Right lobe of liver (tissue), 6 donors: ENCODE measurements at places on chromosomes 1 and 21.

GRCh38 chr1:111208921-111209320, 8.5 kb upstream of the DENND2D start:
- DNase-seq = no peak

- DNase-seq = no peak
Observed at GRCh38 chr1:241999026-241999425, at the start of gene MAP1LC3C. Gene MAP1LC3C, minus strand, starts transcription at chr1:241999098. Its CDS starts 90 bp downstream, at chr1:241999008.

GRCh38 chr1:245084551-245084950, 70.2 kb upstream of the KIF26B start:
- no peak for DNase-seq

DNA sequence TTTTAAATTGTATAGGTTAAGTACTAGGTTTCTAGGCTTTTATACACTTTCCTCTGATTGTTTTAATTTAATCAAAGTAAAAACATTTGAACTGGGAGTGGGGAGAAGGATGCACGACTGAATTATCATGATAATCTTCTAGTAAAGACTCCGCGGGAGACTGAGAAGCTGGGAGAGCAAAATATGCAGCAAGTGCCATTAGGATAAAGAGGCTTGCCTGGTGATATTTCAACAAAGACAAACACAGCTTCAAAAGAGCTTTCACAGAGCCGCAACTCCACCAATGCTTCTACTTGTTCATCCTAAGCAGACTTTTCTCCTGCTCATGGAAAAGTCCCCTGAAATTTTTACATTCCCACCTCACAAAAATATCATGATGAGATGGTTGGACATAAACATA, 239.0 kb upstream of the PTBP2 start:
- no peak for DNase-seq

DNA sequence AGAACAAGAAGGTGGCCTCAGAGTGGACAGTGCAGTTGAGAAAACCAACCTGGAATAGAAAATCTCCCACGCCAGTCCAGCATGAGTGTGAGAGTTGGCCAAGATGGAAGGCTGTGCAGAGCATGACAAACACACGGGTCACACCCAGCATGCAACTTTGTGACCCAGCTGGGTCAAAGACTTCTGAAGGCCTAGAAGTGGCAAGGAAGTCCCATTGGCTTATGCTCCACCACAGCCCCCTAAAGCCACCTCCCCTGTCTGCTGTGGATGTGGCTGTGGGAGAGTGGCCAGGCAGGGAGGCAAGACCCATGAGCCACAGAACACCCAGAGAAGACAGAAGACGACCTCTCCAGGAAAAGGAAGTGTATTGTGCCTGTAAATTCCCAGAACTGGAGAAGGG, 13.6 kb downstream of the BATF3 start:
- DNase-seq = no peak

DNA sequence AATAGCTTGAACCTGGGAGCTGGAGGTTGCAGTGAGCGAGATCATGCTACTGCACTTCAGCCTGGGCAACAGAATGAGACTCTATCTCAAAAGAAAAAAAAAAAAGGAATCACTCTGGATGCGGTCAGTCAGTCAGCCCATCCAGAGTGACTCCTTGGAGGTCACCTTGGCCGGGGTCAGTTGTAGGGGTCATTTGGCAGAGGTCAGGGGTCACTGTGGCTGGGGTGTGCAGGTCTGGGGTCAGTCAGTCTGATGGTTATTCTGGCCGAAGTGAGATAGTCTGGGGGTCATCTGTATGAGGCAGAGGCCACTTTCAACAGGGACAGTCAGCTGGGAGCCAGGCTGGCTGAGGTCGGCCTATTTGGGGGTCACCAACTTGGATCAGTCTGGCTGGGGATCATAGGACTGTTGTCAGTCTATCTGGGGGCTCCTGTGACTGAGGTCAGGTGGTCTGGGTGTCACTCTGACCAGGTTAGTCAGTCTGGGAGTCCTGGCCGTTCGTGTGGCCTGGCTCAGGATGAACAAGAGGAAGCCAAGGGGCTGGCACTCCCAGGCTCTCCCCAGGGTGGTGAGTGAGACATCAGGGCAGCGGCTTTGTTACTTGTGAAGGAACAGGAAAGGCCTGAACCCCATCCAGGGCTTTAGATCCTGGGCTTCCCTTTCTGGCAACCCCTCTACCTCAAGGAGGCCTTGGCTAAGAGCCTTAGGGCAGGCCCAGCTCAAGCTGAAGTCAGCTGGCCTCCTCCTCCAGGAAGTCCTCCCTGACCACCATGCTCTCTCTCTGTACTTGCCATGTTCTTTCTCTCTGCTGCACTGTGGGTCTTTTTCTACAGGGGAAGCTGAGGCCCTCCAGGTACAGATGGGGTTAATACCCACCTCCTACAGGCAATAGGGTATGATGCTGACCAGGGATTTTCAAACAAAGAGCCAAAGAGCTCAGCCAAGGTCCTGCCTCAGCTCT, 15.1 kb downstream of the PTPRU start:
- no peak for DNase-seq

DNA sequence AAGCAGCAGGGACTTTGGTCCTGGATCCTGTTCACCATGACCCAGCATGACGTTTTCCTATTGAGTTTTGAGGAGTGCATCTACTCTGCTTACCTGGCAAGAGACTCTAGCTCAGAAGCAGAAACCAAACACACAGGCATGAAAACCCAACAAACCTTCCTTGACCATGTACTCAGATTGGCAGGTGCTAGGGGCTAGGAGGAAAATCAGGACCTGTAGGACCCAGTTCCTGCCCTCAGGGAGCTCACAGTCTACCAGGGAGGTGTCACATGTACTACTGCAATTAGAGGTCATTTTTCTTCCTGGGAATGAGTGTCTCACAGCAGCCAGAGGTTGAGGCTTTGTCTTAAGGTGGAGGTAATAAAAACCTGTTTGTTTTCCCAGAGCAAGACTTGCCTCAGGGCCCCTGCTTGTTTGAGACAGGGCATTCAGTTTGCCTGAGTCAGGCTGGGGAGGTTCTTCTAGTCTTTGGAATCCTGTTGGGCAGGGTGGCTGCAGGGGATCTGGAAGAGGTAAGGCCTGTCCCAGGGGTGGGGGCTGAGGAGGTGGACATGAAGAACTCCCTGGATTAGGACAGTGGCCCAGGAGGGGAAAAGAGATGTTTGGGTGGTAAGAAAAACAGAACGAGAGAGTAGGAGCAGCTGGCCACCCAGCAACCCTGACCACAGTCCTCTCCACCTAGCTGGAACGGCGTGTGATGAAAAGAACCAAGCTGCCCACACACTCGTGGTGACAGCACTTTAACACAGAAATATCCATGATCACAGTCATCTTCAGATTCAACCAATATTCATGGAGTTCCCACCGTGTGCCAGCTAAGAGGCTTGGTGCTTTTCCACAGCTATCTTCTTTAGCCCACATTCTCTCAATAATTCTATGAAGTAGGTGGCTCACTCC, 30.8 kb downstream of the IER5 start:
- no peak for DNase-seq

GRCh38 chr1:44086692-44087474, 31.7 kb upstream of the KLF17 start:
- DNase-seq = no peak

GRCh38 chr1:242426271-242426905, 98.1 kb downstream of the PLD5 start:
- DNase-seq = no peak

DNA sequence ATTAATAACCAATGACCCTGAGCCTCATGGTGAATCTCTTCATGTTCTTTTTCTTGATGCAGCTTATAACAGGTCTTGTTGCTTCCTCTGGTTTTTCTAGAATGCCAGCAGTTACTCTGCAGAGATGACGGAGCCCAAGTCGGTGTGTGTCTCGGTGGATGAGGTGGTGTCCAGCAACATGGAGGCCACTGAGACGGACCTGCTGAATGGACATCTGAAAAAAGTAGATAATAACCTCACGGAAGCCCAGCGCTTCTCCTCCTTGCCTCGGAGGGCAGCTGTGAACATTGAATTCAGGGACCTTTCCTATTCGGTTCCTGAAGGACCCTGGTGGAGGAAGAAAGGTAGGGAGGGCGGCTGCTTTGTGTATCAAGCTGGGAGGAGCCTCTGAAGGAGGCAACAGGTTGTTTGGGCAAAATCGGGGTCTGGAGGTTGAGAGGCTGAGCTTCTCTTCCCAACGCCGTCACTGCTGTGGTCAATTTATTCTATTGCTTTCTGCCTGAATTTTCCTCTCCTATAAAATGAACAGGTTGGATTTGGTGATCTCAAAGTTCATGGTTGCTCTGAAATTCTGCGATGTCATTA, 6.7 kb downstream of the ABCG1 start:
- no peak for DNase-seq

DNA sequence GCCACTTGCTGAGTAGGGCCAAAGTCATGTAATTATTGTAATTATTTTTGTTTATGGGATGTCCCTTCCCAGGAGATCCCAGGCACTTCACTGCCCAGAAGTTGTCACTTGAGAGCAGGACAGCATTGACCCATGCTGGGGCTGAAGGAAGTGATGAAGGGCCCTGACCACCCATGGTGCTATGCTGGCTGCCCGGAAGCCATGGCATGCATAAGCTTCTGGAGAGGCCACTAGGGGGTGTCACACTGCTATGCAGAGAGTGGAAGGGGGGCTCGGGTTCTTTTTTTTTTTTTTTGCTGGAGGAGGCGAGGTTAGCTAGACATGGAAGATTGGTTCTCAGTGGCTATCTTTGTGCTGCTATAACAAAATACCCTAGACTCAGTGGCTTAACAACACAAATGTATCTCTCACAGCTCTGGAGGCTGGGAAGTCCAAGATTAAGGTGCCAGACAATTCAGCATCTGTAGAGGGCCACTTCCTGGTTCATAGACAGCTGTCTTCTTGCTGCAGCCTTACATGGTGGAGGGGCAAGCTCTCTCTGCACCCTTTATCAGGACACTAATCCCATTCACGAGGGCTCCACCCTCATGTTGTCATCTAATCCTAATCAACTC, 84.9 kb downstream of the CNIH3 start:
- no peak for DNase-seq

- DNase-seq = no peak
Observed at GRCh38 chr1:3955196-3955772, 55.2 kb upstream of the C1orf174 start.

- no peak for DNase-seq
Observed at GRCh38 chr1:246893191-246893939, 38.4 kb downstream of the AHCTF1 start.

GRCh38 chr1:63612971-63613370, 19.8 kb downstream of the PGM1 start:
- DNase-seq = no peak

DNA sequence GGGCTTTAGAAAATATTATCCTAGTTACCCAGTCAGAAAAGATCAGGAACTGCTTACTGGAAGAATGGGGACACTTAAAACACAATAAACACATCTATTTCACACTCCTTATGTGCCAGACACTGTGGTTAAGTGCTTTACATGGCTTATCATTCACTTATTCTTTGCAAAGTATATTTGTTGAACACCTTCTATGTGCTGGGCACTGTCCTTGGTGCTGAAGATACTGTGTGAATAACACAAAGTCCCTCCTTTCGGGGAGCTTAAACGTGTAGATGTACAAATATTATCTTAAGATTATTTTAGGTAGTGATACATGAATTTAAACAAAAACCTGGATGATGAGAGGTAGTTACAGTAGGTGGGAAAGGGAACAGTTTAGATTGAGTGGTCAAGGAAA, 169.3 kb downstream of the ST6GALNAC5 start:
- no peak for DNase-seq

GRCh38 chr1:46442317-46443161, 47.1 kb upstream of the DMBX1 start:
- DNase-seq = peak; percentile 69

- no peak for DNase-seq
Observed at GRCh38 chr1:228972576-228972975, 237.3 kb downstream of the RHOU start.

DNA sequence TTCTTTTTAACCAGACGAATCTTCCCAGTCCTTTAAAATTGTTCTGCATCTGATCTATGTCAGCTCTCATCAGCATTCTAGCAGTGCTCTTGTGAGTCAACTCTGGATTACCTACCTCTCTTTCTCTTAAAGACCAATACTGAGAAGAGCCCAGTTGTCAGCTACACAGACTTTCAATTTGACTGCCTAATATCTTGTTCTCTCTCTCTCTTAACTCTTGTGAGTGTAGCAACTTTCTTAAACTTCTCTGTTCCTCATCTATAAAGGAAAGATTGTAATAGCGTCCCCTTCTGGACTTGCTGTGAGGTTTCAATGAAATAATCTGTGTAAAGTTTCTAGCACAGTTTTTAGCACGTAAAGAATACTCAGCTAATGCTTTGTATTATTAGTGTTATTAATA, 499.3 kb upstream of the ADAMTS5 start:
- no peak for DNase-seq

- DNase-seq = no peak
Observed at GRCh38 chr1:12738934-12739333, 7.1 kb upstream of the CFAP107 start.

DNA sequence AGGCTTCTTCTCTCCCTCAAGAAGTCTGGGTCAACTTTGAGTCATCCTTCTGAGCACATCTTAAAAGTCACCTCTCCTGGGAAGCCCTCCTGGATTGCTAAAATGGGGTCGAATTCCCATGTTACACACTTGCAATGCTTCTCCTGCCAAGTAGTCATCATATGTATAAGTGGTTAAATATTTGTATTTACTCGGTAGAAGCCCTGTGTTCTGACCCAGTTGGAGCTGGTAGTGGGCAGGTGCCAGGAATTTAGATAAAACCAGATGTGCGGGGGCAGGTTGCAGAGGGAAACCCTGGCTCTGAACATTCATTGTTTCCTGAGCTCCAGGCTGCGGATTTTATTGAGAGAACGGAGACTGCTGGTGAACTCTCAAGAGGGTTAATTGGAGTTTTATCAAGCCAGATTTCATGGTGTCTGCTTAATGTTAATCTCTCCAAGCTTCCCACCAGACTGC, 52.8 kb upstream of the RPL11 start:
- DNase-seq = no peak

- DNase-seq = no peak
Observed at GRCh38 chr1:221187174-221187573, 307.9 kb downstream of the HLX start.

DNA sequence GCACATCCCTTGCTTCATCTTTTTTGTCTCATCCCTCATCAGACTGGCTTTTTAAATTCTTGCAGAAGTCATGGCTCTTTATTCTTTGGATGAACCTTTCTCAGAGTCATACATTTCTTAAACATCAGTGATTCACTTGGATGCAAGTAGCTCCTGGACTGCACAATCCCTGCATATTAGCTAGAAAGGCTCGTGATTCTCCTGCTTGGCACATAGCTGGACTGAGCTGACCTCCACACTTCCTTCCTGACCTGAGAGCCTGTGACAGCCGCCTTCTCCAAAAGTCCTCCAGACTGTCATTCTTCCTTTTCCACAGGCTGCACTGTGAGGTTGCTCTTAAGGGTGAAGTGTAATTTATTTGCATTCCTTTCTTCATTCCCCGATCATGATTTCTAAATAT, 109.4 kb downstream of the RGL1 start:
- no peak for DNase-seq

DNA sequence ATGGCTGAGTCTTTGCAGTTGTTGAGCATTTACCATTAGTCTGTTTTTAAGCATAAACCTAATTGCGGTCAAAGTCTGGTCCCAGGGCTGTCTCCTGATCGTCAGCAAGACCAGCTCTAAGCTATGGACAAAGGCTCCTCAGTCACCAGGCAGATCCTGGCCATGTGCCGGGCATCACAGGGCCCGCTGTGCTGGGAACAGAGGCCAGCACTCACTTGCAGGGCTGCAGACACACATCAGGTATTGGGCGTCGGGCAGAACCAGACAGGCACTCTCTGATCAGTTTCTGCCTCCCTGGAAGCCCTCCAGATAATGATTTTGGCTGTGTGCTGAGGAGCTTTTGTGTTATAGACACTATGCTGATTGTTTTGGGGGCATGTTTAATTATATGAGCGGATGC, 26.6 kb downstream of the TMEM51 start:
- DNase-seq = no peak
